ENCODE measurements at places on chromosomes 1 and 21.
A peak's percentile ranks its signal among the peaks of the same experiment; 100 is the strongest.

DNA sequence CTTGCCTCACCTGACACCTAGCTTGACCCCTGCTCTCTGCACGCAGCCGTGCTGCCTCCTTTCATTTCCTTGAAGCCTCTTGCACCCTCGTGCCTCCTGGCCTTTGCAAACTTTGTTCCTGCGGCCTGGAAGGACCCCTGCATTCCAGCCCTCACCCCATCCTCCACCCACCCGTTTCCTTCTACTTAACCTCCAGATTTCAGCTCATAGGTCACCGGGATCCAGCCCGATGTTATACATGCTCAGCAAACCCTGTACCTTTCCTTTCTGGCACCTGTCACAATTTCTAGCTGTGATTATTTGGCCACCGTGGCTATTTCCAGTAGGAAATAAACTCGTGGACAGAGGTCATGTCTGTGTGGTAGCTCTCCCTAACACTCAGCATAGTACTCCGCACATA, 4.5 kb downstream of the EDARADD start:
- no peak for DNase-seq

DNA sequence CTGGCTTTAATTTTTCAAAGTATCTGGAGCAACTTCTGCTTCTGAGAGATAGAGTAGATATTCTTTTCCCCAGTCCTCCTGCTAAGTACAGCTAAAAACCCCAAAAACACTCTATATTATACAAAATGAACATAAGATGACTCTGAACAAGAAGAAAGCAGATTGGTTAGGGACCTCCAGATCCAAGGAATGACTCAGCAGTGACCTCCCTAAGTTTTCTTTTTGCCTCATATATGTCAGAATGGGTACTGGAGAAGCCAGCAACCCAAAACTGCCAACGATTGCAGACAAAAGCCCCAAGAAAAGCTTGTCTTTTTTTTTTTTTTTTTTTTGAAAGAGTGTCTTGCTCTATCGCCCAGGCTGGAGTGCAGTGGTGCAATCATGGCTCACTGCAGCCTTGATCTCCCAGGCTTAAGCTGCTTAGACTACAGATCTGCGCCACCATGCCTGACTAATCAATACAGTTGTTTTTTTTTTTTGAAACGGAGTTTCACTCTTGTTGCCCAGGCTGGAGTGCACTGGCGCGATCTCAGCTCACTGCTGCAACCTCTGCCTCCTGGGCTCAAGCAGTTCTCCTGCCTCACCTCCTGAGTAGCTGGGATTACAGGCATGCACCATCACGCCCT, 22.7 kb downstream of the NDUFS5 start:
- no peak for DNase-seq

GRCh38 chr1:159889821-159890252, 10.1 kb downstream of the CFAP45 start:
- no peak for DNase-seq

DNA sequence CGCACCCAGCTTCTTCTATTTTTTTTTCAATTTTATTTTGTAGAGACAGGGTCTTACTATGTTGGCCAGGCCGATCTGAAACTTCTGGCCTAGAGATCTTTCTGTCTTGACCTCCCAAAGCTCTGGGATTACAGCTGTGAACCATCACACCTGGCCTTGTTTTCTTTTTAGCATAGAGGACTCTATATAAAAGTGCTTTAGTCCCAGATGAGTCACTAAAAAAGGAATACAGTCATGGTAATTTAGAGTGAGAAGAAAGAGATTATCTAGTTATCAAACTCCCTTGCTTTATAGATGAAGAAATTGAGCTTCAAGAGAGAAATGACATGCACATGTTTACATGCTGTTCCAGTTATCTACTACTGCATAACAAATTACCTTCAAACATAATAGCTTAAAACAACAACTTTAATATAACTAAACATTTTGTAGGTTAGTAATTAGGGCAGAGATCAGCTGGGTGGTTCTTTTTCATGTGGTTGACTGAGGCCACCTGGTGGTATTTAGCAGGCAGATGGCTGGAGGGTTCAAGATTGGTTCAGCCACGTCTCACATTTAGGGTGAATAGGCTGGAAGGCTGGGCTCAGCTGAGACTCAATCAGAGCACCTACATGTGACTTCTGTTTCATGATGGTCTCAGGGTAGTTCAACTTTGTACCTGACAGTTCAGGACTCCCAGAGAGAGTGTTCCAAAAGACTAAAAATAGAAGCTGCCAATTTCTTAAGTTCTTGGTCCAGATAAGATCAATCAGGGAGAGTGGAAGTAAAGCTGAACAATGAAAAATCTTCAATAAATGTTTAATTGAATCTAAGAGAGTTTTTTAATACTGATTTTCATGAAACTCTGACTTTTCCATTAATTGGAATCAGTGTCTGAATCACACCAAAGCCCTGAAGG, 16.9 kb upstream of the MTF2 start:
- peak; percentile 31 for DNase-seq

DNA sequence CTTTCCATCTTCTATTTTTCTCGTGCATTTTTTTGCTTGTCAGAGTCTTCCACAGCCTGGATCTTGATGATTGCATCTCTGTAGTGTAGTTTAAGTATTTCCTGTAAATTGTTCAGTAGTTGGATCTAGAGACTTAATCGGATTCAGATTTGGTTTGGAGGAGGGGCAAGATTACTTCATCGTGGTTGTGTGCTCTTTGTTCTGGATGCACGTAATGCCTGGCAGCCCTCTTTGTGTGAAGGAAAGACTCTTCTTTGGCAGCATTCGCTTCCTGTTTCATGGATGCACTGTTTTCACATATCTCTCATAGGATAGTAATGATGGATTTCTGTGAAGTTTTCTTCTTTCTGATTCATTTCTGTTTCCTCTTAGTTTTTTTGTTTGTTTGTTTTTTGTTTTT, 14.2 kb downstream of the SEMA4A start:
- DNase-seq = no peak

GRCh38 chr1:226009650-226010044, 10.5 kb upstream of the SDE2 start:
- no peak for DNase-seq

GRCh38 chr1:99327357-99327756, 63.1 kb downstream of the PLPPR4 start:
- no peak for DNase-seq

GRCh38 chr1:3134381-3135072, 65.5 kb downstream of the PRDM16 start:
- DNase-seq = no peak

- DNase-seq = no peak
These were observed 34.8 kb downstream of the L1TD1 start for GRCh38 chr1:62229468-62229867.

- no peak for DNase-seq
These were observed 75.4 kb downstream of the CACHD1 start for GRCh38 chr1:64545118-64545843.

DNA sequence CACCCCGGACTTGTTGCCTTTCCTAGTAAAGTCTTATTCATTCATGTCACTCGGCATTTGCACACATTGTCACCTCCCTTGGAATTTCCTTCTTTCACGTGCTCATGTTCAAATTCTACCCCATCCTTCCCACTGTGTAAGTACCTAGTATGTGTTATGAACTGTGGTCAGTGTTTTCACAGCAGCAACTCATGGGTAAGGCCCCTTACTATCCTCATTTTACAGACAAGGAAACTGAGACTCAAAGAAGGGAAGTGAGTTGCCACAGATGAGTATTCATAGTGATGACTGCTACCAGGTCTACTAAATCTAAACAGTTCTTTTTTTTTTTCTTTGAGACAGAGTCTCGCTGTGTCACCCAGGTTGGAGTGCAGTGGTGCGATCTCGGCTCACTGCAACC, 10.5 kb downstream of the CITED4 start:
- DNase-seq = no peak

DNA sequence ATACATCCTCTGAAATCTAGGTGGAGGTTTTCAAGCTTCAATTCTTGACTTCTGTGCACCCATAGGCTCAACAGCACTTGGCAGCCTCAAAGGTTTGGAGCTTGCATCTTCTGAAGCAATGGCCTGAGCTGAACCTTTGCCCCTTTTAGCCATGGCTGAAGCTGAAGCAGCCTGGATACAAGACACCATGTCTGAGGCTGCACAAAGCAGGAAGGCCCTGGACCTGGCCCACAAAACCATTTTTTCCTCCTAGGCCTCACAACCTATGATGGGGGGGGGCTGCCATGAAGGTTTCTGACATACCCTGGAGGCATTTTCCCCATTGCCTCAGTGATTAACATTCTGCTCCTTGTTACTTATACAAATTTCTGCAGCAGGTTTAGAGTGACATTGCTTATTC, 173.3 kb upstream of the PRMT6 start:
- no peak for DNase-seq

DNA sequence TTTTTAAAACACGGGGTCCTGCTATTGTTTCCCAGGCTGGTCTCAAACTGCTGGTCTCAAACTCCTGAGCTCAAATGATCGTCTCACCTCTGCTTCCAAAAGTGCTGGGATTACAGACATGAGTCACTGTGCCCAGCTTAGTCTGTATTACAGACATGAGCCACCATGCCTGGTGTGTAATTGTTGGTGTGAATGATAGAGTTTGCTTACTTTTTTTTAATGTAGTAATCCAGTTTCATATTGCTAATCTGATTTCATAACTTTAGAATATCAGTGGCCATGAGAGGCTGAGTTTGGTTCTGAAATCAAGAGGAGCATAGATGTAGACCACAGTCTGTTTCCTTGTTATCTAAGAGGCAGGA, 3.4 kb downstream of the EPB41 start:
- no peak for DNase-seq

GRCh38 chr1:207499573-207499972, 3.6 kb downstream of the CR1 start:
- peak; percentile 67 for DNase-seq

- DNase-seq = no peak
These were observed 86.2 kb downstream of the TRIM11 start for GRCh38 chr1:228320394-228320793.

DNA sequence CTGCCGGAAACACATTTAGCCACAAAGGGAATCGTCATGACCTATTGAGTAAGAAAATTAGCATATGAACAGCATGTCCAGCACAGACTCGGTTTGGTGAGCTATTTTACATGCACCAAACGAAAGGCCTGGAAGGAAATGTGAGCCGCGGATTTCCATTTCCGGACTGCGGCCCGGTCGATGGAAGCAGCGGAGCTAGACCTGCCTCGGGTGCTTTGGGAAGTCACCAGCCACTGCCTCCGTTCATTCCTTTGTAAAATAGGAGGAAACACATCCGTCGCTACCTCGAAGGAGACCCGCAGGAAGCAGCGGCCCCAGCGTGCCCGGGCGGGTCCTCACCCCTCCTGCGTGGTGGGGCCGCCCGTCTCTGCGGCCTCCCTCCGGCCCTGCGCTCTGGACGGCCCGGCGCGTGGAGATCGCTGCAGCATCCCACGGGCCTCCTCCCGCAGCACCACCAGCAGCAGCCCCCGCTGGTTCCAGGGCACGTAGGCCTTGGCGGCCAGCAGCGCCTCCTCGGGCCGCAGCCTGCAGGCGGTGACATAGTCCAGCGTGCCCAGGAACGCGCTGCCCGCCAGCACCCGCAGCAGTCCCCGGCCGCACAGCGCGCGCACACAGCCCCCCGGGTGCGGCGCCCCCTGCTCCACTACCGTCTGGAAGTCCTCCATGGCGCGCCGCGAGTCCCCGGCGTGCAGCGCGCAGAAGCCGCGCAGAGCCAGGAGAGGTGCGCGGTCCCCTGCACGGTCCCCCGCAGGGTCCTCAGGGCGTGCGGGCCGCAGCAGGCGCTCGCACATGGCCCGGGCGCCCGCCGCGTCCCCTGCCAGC, 12.1 kb downstream of the TTC34 start:
- DNase-seq = no peak

DNA sequence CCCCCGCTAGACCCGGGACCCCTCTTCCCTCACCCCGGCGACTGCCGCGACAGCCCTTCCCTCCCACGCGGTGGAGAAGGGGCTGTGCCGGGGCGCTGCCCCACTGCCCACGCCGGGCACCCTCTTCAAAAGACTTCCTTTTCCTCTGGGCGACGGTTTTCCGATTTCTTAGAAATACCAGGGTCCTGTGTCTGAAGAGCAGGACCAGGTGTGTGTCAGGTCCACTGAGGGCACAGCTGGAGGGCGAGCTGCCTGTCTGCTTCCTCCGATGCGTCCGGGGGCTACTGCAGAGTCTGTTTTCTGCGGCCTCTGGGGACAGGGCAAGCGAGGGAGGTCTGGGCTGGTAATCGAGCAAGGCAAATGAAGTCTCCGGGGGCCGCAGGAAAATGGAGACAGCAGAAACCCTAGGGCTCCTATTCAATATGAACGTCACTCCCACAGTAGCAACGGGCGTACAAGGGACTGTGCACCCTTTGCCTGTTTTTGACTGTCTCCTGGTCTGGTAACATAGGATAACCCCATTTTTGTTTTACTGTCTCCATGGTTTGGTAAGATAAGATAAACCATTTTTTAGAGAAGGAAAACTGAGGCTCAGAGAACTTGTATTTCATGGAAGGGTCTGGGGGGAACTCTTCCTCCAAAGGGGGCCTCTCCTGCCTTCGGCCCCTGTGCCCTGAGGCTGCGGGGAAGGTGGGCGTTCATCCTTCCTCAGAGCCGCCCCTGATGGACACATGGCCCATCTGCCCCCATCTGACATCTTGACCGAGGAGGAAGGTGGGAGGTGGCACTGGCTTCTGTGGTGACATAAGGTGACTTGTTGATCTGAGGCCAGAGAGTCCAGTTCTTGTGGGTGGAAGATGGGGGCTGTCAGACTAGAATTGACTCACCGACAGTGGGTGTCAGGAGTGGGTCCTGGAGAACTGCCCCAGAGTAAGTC, 970 bp downstream of the TNFRSF1B start:
- no peak for DNase-seq

- no peak for DNase-seq
These were observed 436.1 kb upstream of the ADAMTS5 start for GRCh38 chr21:27403011-27403410.

- no peak for DNase-seq
These were observed 4.1 kb upstream of the REG4 start for GRCh38 chr1:119815361-119815760.

DNA sequence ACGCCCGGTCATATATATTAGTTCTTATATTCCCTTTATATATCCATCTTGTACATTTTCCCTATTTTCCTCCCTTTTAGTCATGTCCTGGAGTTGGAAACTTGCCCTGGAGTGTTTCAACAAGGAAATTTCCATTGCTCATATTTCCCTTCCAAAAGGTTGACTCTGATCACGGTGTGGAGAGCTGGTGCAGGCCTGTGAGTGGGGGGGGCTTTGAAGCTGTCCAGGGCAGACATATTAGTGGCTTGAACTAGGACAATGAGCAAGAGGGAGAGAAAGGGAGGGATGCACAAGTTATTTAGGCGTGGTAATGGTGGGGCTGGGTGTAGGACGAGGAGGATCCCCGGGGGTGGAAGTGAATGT, 30.4 kb upstream of the TMEM61 start:
- no peak for DNase-seq

GRCh38 chr1:181081395-181081794, 7.1 kb upstream of the IER5 start:
- no peak for DNase-seq

- DNase-seq = no peak
These were observed 69.8 kb upstream of the SCAF4 start for GRCh38 chr21:31801551-31802219.

DNA sequence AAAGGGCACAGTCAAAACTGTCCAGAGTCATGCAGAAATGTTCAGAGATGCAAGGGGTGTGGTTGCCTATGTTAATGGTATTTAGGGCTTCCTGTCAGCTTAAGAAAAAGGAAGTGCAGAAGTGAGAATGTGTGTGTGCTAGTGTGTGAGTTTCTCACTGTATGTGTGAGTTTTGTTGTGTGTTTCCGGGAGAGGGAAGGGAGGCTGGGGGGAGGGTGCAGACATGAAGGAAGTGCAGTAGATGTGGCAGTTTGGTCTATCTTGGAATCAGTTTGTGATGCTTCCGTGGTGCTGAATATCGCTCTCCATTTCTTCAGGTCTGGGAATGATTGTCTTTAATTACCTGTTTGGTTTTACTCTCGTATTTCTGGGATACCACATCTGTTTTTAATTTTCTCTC, 16.5 kb upstream of the ATP6V1G3 start:
- DNase-seq = peak; percentile 30
